ENCODE measurements at places on chromosomes 11 and 22. TPM values are rescaled to one million over a fixed set of nuclear protein-coding genes. Genes with fewer than 3 reads are reported as not detected.

Gene BRSK2
- total RNA-seq: 0.08 TPM

DNA sequence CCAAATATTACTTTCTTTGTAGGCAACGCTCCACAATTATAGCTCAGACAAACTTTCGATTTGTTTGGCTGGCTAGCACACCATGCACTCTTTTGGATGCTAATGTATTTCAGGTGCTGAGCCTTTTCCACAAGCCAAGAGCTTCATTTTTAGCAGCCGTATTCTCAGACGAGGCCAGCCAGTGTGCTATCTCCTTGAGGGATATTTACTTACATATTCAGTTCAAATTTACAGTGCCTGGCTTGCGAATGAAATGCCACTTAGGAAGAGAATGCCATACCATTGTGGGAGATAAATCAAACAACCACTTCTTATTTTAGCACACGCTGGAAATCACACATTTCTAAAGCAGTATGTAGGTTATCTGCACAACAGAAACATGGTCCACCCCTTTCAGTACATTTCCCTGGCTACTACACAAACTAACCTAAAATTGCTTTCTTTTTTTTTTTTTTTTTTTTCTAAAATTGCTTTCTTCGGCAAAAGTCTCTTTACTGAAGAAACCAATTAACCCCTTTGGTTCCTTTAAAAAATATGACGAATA lies 236.9 kb downstream of the CADM1 start:
- ATAC-seq: no peak

Gene GRK2
- total RNA-seq: 61.6 TPM

Gene GGTLC3
- not detected for total RNA-seq

Gene GAB2
- total RNA-seq: 10.8 TPM

DNA sequence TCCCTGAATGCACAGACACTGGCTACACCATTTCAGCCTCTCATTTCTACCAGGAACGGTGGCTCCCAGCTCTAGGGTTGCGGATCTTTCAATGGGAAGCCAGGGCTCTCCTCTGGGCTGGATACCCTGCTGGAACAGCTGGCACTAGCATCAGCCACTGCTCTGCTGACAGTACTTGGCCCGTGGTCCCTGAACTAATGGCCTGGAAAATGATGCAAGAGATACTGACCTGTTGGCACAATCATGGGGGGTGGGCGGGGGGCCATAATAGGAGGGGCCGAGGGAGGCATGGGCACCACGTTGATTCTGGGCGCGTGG lies 10.7 kb upstream of the TBC1D10A start:
- no peak for ATAC-seq

Gene TPH1
- total RNA-seq: 0.08 TPM

DNA sequence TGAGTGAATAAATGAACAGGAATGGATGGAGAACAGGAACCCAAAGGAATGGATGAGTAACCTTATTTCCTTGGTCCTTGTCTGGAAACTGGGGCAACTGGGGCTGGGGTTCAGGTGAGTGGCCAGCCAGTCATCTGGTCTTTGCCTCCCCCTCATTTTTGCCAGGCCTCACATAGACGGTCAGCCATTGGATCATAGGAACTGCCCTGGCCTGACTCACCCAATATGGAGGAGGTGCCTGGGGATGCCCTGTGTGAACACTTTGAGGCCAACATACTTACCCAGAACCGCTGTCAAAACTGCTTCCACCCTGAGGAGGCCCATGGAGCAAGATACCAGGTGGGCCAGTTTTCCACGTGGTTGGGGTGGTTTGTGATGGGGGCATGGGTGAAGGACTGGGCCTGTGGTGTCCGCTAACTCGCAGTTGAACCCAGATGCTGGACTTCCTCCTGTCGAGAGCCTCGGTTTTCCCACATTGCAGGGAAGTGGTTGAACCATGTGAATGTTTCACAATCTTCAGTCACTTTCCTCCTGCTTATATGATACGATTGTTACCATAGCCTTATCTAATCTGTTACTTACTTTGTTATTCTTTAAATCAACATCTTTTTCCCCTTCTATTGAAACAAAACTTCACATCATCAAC lies 4.4 kb downstream of the TRIOBP start:
- ATAC-seq: no peak

Gene OR56A1
- total RNA-seq: not detected
